Stimulated activated CD8-positive, alpha-beta memory T cell treated with anti-CD3 and anti-CD28 coated beads, Interleukin-12 subunit alpha, Interleukin-12 subunit beta, amount 100 ng/mL, for 1 hour (primary cell): ENCODE measurements at places on chromosomes 6 and 20.

- DNase-seq = no peak
These were observed 118.0 kb upstream of the FRMD1 start for GRCh38 chr6:168196881-168197635.

GRCh38 chr6:41022294-41022693 lies 16.7 kb downstream of the UNC5CL start:
- DNase-seq = no peak

- DNase-seq = no peak
These were observed 54.1 kb upstream of the SMIM29 start for GRCh38 chr6:34302929-34303328.

- DNase-seq = no peak
These were observed 37.4 kb downstream of the VEGFA start for GRCh38 chr6:43807228-43808061.

DNA sequence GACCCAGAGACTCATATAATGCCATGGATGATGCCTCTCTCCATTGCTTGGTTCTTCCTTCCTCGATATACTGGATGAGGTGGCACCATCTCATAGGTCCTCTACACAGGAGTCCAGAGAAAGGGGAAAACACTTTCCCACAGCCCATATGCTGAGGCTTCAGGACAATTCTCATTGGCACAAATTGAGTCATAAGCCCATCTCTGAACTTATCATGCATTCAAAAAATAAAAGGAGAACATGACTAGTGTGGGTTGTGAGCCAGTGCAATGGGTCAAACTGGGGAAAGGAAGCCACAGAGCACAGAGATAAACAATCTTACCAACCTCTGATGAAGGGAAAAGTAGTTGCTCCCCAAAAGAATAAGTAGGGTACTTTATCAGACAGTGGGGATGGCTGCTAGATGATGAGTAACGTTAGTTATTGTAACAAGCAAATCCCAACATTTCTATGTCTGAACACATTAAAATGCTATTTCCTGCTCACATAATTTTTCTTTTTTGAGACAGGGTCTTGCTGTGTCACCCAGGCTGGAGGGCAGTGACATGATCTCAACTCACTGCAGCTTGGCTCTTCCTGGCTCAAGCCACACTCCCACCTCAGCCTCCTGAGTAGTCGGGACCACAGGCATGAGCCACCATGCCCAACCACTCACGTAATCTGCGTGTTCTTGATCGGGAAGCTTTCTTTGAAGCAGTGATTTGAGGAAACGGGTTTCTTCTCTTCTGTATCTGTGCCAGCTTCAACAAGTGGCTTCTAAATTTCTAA lies 27.0 kb downstream of the SOD2 start:
- DNase-seq = no peak

DNA sequence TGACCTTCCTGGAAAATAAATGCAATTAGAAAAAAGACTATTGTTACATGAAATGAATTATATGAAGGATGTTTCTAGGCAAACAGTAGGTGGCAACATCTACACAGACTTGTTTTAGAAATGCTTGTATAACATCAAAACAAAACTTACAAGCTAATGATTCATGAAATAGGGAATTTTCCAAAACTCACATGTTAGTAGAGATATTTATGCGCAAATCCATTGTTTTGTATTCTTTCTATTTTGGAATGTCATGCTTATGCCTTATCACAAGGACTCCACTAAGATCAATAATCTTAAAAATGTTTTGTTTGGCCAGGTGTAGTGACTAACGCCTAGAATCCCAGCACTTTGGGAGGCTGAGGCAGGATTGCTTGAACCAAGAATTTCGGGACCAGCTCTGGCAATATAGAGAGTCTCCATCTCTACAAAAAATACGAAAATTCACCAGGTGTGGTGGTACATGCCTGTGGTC lies 32.3 kb upstream of the LGSN start:
- DNase-seq = no peak

GRCh38 chr20:44186201-44186600 lies 787 bp downstream of the JPH2 start:
- DNase-seq = no peak

GRCh38 chr6:33116841-33117711 lies 41.3 kb downstream of the HLA-DPB1 start:
- DNase-seq = no peak

DNA sequence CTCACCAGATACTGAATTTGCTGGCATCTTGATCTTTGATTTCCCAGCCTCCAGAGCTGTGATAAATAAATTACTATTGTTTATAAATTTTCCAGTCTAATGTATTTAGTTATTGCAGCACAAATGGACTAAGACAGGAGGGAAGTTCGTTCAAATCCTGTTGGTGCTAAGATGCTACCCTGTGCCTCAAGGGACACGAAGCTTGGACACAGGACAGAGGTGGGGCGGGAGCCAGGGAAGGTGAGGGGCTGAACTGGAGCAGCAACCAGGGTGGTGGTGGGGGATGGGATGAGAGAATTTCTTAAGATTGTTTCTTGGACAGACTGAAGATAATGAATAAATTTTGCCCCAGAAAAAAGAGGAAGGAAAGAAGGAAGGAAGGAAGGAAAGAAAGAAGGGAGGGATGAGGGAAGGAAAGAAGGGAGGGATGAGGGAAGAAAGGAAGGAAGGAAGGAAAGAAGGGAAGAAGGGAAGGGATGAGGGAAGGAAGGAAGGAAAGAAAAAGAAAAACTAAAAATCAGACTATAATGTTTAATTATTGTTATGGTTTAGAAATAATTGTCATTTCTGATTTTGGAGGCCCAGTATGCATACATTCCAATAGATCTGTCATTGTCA lies 127.2 kb downstream of the CDC5L start:
- no peak for DNase-seq

DNA sequence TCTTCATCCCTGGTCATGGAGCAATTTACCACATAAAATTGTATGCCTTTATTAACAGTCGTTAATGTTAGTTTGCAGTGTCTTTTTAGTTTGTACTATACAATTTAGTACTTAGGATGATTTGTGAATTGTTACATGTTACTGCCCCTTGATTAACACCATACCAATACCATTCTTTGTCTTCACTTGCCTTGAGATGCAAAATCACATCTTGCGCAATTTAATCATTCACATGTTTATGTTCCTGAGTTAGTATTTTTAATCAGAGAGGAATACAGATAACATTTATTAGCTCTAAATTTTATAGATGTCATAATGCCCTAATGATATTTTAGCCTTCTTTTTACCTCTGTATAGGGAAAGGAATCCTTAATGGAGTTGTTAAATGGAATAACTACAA lies 114.1 kb downstream of the SCAF8 start:
- DNase-seq = no peak

- no peak for DNase-seq
These were observed 7.9 kb downstream of the ZC2HC1B start for GRCh38 chr6:143872201-143872600.

DNA sequence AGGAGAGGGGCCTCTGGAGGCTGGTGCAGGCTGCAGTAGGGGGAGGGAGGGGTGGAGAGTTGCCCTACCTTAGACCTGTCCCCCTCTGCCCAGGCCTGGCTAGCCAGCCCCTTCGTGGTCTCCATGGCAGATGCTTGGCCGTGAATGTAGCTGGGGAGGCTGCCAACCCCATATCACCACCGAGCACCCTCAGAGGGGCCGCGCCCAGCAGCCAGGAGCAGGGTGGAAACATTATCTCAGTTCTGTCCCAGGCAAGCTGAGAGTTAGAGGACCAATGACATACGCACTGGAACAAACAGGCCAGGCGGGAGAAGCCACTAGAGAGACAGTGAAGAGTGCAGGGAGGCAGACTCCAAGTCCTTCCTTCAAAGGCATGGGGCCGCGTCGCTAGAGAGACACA lies 66.5 kb downstream of the LRFN2 start:
- DNase-seq = no peak

GRCh38 chr20:37886851-37887297 lies 16.1 kb upstream of the VSTM2L start:
- no peak for DNase-seq

DNA sequence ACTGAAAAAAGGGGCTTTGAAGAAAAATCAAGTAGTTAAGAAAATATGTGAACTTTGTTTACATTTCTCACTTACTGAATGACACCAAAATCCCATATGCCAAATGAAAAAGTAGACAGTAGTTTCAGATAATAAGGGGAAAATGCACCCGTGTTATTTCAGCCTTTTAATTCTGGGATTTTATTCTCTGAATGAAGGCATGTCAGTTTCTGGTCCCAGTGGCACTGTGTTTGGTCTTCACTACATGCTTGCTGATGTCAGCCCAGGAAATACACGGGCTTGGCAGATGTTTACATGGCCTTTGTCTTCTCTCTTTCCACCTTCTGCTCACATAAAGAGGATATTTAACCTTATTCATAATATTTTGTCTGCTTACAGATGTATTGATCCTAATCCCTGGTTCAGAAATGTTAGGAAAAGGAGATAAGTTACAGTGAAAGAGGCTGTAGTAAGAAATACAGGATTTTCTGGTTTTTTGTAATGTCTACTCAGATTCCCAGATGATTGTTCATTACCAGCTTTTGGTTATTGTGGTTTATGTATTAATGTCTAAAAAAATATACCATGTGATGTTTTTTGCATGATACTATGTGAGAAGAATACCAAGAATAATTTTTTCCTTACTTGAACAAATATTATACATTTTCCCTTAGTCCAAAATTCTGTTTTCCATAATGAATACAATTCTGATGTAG lies 27.7 kb downstream of the DSE start:
- DNase-seq = no peak

GRCh38 chr20:3239867-3240775 lies 1.1 kb upstream of the SLC4A11 start:
- DNase-seq = no peak

DNA sequence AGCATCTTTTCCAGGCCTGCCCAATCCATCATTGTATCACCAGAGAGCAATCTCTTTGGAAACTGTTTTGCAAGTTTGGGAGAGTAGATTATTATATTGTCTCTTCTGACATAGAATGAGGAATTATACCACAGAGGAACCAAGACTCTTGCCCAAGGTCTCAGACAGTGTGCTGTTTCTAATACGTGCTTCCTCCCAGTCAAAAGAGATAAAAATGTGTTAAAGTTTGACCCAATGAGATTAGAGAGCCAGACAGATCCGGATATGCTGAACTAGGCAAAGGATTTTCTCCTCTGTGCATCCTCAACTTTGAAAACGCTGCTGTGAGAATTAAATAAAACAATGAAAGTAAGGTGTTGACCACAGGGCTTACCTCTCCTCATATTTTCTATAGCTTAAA lies 18.6 kb upstream of the NT5E start:
- DNase-seq = no peak

- DNase-seq = no peak
These were observed 7.0 kb upstream of the APMAP start for GRCh38 chr20:24999568-24999967.

GRCh38 chr20:30511322-30512030 lies 746.0 kb upstream of the DEFB115 start:
- no peak for DNase-seq

GRCh38 chr6:130159956-130160355 lies 62.8 kb downstream of the SAMD3 start:
- DNase-seq = no peak

DNA sequence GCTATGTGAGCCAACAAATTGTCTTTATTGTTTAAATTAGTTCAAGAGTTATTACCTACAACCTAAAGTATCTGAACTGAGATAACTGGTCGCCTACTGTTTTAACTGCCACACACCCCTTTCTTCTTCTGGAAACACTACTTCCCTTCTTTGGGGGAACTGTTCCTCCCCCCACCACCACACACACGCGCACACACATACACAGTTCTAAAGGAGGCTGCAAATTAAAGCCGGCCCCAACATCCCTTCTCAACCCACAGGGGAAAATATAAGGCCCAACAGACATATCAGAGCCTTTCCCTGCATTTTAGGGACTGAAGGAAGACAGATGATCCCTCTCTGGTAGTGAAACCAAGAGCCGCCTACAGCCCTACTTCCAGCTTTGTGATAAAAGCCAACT lies 348.0 kb upstream of the JARID2 start:
- no peak for DNase-seq
